T-helper 1 cell treated with Interleukin-12 subunit alpha and Interleukin-12 subunit beta and Interleukin-4 antibody, amounts not matched to agents 30 ng/mL and 1 ng/mL, for 36 hours (primary cell): ENCODE measurements at places on chromosomes 3 and 15. TPM values are rescaled to one million over a fixed set of nuclear protein-coding genes. Genes with fewer than 3 reads are reported as not detected.

The RBPMS2 gene
- total RNA-seq, result not detected in 2 replicates

The ZNF80 gene
- total RNA-seq, result 0.32 and 0.39 TPM in 2 replicates

The CPEB1 gene
- not detected in 2 replicates for total RNA-seq

The IGSF10 gene
- not detected in 2 replicates for total RNA-seq

The GOLGA6A gene
- total RNA-seq, result 0.17 TPM in 1 of 2 replicates, not detected in the other

The GP9 gene
- not detected in 2 replicates for total RNA-seq

The GABRR3 gene
- total RNA-seq, result not detected in 2 replicates

The GPR62 gene
- total RNA-seq, result not detected in 2 replicates

The PDE12 gene
- 28.6 and 28.7 TPM in 2 replicates for total RNA-seq

The ARNT2 gene
- total RNA-seq, result not detected in 2 replicates

The GPR149 gene
- total RNA-seq, result not detected in 2 replicates

The MAPKAPK3 gene
- 178 and 183 TPM in 2 replicates for total RNA-seq

The WDR93 gene
- not detected in 2 replicates for total RNA-seq

The PYGO1 gene
- not detected in 2 replicates for total RNA-seq

The SLC28A1 gene
- not detected in 2 replicates for total RNA-seq

The LARP6 gene
- not detected in 2 replicates for total RNA-seq

The ST8SIA2 gene
- total RNA-seq, result not detected in 2 replicates

The ZNF619 gene
- 8.4 and 8.9 TPM in 2 replicates for total RNA-seq

The TNNC1 gene
- total RNA-seq, result 0.74 and 1.3 TPM in 2 replicates
